ENCODE measurements at places on chromosomes 16 and 17.

DNA sequence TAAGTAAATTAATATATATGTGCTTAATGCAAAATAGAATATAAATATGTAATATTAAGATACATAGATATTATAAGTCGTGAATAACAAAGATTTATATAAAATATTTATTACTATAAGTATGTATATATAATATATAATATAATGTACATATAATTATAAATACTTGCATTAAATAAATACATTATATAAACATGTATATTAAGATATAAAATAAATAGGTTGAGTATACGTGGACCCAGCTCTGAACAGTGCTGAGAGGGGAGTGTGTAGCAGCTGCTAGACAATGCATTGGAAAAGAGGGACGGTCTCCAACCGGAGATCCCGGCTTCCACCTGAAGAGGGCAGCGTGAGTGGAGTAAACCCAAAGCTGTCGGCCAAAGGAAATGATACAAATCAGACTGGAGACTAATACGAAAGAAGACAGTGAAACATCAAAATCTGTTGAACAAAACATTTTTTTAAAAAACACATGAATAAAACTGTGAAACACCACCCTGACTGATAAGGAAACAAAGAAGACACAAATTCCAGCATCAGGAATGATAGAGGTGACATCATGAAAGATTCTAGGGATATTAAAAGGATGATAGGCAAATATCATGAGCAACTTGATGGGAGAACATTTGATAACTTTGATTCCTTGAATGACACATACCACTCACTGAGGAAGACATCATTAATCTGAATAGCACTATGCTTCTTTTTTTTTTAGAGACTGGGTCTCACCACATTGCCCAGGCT, 125.4 kb upstream of the CHMP6 start:
- DNase-seq: peak; percentile 68

- DNase-seq: no peak
Measured at GRCh38 chr16:2437032-2437790, 8.0 kb downstream of the CCNF start.

GRCh38 chr16:88993166-88993761, 16.3 kb upstream of the CBFA2T3 start:
- no peak for DNase-seq

DNA sequence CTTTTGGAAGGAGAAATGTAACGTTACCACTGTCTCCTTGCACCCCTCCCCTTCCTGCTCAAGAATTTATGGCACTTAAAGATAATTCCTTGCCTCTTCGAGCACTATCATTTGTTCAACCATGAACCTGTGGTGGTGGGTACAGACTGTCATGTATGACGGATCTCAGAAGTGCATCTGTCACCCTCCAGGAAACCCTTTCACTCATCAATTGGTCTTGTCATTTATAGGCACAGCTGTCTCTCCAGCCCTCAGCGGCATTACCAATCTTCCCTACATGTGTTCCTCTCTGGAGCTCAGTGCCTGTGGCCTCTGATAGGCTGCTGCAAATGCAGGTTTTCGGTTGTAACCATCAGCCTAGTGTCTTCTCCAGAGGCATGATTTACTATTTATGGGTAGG, 15.0 kb downstream of the CNTNAP4 start:
- no peak for DNase-seq

- DNase-seq: no peak
Measured at GRCh38 chr17:56752263-56752836, 81.4 kb downstream of the C17orf67 start.

DNA sequence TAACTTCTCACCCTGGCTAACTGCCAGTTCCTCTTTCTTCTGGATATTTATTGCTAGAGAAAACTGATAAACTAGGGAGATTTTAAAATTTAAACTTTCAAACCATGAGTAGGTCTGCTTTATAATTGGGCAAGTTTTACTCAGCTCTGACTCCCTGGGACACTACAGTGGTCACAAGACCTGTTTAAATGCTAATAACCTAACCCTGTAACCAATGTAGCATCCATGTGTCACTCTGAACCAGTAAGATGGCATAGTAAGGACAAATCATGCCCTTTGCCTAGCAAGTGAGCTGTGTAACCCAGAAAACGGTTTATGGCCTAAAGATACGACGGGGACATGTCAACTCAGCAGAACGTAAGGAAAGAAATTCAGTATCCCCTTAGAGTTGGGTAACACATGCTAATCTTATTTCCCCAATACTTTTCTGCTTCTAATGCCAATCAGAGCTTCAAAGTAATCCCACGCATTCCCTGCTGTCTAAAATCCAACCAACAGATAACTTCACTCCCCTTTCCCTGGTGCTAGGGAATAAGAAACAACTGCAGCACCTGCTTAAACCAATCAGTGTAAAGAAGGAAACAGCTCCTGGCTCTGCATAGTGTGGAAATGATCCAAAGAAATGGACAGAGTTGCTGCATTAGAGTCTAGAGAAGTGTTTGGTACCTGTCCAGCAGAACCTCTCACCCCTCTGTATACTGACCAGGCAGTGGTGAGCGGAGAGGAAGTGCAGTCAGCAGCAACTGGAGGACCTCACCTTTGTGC, 85.7 kb downstream of the NCOR1 start:
- DNase-seq: no peak

GRCh38 chr17:77143306-77143705, 2.5 kb downstream of the SEC14L1 start:
- no peak for DNase-seq

- no peak for DNase-seq
Measured at GRCh38 chr16:76947749-76948148, 243.2 kb upstream of the MON1B start.

GRCh38 chr17:5183410-5183793, 8.3 kb downstream of the ZNF594 start:
- no peak for DNase-seq

GRCh38 chr17:44221862-44222111, 2.3 kb upstream of the UBTF start:
- no peak for DNase-seq

DNA sequence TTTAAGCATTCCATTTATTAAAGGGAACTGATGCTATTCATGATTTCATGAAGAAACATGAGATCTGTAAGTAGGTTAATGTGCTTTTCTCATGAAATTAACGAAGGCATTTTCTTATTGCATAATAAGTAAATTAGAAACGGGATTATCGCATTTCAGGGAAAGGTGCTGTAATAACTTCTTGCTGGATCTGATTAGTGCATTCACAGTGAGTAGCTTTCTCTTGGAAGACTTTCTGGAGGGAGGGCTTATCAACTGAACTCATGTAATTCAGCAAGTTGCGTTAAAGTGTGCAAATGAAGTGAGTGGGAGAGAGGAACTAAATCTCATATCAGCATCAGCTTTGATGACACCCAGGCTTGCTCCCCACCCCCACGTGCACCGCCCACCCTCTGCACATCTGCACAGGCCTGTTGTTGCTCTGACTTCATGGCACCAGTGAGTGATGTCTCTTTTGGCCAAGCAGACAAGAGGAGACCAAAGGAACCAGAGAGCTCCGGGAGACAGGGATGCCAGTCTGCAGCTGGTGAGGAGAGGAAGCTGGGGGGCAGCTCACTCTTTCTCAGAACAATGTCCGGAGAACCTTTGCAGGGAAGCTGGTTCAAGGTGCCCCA, 26.3 kb upstream of the GAS7 start:
- DNase-seq: no peak

DNA sequence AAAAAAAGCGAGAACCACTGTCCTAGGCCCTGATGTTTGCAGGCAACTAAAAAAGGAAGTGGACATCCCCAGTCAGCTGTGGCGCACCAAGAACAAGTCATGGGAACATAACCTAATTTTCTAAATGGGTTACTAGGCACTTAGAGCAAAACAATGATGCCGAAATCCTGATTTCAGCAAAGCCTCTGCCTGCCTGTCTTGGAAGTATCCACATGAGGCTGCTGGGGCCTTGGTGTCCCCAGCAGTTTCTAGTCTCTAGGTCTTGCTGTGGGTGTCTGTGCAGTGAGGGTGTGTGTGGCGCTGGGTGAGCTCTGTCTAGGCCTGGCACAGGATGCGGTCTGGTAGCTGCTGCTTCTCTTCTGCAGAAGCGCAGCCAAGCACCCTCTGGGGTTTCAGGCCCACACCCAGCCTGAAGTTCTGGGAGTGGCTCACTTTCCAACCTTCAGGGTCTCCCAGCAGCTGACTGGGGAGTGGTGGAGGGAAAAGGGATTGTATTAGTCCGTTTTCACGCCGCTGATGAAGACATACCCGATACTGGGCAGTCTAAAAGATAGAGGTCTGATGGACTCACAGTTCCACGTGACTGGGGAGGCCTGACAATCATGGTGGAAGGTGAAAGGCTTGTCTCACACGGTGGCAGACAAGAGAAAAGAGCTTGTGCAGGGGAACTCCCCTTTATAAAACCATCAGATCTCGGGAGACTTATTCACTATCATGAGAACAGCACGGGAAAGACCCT, 21.1 kb downstream of the STH start:
- DNase-seq: peak; percentile 81

Measured in CD4-positive, alpha-beta T cell treated with Interleukin-17A for 1 hour (primary cell).